ENCODE measurements at places on chromosomes 4 and X.

DNA sequence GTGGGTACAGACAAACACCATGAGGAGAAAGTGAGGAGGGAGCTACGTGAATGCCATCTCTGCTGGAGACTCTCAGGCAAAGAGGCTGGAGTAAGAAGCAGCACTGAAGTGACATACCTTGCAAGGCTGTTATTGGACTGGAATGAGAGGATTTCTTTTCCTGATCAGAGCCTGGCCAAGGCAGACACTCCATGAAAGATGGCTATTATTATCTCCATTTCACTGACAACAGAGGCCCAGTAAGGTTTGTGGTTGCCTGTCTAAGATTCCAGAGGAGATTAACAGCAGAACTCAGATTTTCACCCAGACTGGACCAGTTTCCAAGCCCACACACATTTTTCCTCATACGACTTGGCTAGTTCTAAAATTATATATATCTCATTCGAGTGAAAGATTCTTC lies 162.0 kb upstream of the EOLA2 start:
- no peak for DNase-seq

GRCh38 chr4:80740375-80740774 lies 290.1 kb upstream of the BMP3 start:
- no peak for DNase-seq

- no peak for DNase-seq
Observed at GRCh38 chrX:11435568-11435967, 142.4 kb downstream of the AMELX start.

GRCh38 chr4:159193046-159193620 lies 90.3 kb downstream of the RAPGEF2 start:
- no peak for DNase-seq

GRCh38 chr4:85514783-85515182 lies 39.8 kb downstream of the ARHGAP24 start:
- no peak for DNase-seq
